CD4-positive, alpha-beta memory T cell (primary cell): ENCODE measurements at places on chromosomes 11 and 22. TPM values are rescaled to one million over a fixed set of nuclear protein-coding genes. Genes with fewer than 3 reads are reported as not detected.
A peak's percentile ranks its signal among the peaks of the same experiment; 100 is the strongest.

GRCh38 chr11:67274768-67275605 is 8.7 kb downstream of the GRK2 start:
- DNase-seq = no peak

- DNase-seq = no peak
Observed at GRCh38 chr11:7571640-7572000, 57.8 kb downstream of the PPFIBP2 start.

GRCh38 chr11:120801801-120802689 is 221.9 kb upstream of the TBCEL start:
- DNase-seq = peak; percentile 19

DNA sequence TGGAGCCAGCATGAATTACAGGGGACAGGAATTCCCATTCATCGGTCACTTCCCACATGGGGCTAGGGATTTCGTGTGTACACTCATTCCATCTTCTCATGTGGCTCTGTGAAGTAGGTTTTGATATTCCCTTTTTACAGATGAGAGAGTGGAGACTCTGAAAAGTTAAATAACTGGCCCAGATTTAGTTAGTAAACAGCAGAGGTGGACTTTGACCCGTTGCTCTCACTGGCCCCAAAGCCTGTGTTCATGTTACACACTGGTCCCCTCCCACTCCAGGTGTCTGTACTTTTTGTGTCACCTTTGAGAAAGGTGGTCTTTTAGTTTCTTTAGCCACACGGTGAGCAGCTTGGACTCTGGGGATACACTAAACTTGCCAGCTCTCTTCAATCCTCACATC is 108.5 kb downstream of the MICAL2 start:
- no peak for DNase-seq

GRCh38 chr11:130553306-130553705 is 104.9 kb downstream of the ADAMTS15 start:
- DNase-seq = no peak

DNA sequence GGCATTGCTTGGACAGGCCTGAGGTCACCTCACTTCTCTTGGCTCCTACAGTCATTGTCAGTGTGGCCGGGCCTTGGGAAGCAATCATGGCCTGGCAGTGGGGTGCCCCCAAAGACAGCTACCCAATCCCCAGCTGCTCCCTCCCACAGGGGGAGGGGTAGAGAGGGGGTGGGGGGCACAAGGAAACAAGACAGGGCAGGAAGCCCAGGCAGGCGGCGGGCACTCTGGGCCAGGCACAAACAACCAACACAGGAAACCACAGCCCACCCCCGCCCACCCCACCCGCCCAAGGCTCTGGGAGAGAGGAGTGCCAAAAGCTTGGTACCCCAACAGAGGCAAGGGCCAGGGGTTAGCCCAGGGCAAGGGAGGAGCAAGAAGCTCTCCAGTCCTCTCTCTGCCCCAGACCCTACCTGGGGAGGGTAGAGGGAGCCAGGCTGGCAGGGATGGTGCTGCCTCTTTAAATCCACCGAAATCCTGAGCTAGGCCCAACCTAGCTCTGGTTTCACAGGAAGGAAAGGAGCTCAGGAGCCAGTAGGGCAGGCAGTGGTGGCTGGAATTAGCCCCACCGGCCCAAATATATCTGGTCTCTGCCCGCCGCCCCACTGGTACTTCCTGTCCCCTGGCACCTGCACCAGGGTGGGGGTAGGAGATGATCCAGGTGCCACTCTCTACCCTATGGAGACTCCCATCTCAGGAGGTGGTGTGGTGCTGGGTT is 12.2 kb downstream of the BCL9L start:
- peak; percentile 62 for DNase-seq

GRCh38 chr11:133948711-133949110 is 8.1 kb downstream of the IGSF9B start:
- no peak for DNase-seq

DNA sequence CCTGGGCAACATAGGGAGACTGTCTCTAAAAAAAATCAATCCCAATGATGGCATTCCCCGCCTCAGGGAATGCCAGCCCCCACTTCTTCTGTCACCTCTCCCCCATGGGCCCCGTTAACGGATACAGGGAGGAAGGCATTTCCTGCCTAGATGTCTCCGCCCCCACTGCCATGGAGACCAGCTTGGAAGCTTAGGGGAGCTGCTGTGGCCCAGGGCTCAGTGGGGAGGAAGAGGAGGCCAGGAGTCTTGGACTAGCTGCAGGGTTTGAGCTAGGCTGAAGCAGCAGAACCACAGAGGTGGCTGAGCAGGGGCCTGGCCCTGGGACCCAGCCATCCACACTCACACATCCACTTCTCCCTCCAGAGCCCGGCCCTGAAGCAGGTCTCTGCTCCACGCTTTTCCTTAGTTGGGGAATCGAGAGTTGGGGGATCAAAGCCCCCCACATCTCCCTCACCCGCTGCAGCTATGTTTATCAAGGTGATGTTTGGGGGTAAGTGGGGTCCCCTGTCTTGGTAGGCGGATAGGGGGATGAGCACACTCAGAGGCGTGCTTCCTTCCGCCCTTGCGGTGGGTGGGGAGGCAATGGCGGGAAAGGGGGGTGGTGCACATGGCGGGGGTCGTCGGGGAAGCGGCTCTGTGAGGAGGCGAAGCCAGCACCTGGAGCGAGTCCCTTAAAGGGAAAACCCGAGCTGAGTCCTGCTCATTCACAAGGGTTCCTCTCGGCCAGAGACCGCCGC is at the start of gene C22orf15:
Gene C22orf15 (plus strand): TSS at position 149 of the 737 bp plus-strand sequence. CDS start 317 bp downstream, at position 466.
- DNase-seq = no peak

GRCh38 chr11:102883141-102883540 is 8.4 kb upstream of the MMP12 start:
- no peak for DNase-seq

Gene GTSE1
- 0.64 TPM for total RNA-seq

Gene PHLDA2
- total RNA-seq = 1.1 TPM

Gene KCTD14
- not detected for total RNA-seq

Gene BTG4
- not detected for total RNA-seq

Gene CEND1
- total RNA-seq = 0.19 TPM

Gene ARHGAP8
- not detected for total RNA-seq
